ENCODE measurements at places on chromosomes 2 and 18.

- no peak for DNase-seq
Observed at GRCh38 chr2:106566050-106566449, 78.9 kb downstream of the CD8B2 start.

- no peak for DNase-seq
Observed at GRCh38 chr2:210654091-210654490, 97.7 kb downstream of the CPS1 start.

DNA sequence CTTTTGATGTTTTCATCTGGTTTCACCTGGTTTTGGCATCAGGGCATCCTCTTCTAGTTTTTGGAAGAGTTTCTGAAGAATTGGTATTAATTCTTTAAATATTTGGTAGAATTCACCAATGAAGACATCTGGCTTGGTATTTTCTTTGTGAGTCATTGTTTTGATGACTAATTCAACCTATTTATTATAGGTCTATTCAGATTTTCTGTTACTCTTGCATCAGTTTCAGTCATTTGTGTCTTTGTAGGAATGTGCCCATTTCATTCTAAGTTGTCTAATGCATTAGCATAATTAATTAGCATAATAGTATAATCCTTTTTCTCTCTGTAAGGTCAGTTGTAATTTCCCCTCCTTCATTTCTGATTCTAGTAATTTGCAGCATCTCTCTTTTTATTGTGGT, 8.0 kb downstream of the GNLY start:
- no peak for DNase-seq

DNA sequence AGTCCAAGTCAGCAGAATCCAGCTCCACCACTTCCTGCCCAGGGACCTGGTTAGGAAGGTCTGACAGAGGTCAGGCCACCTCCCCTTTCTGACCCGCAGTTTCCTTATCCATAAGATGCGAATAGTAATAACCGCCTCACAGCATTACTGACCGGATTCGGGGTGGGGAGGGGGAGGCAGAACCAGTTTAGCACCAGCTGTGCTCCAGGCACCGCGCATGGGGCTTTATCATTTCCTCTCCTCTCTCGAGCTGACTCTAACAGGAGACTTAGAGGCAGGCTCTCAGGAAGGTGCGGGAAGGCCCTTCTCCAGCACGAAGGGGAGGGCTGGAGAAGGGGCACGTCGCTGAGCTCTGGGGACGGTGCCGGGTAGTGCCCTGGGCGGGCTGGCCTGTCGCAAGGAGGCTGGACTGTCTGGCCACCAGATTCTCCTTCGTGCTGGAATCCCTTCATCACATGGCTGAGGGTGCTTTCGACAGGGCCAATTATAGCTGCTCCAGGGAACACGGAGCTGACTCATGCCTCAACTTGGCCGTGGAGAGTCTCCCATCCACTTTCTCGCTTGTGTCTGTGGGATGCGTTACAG, 5.7 kb downstream of the EHD3 start:
- no peak for DNase-seq

GRCh38 chr2:7097353-7097895, 180.2 kb downstream of the RNF144A start:
- peak; percentile 11 for DNase-seq

DNA sequence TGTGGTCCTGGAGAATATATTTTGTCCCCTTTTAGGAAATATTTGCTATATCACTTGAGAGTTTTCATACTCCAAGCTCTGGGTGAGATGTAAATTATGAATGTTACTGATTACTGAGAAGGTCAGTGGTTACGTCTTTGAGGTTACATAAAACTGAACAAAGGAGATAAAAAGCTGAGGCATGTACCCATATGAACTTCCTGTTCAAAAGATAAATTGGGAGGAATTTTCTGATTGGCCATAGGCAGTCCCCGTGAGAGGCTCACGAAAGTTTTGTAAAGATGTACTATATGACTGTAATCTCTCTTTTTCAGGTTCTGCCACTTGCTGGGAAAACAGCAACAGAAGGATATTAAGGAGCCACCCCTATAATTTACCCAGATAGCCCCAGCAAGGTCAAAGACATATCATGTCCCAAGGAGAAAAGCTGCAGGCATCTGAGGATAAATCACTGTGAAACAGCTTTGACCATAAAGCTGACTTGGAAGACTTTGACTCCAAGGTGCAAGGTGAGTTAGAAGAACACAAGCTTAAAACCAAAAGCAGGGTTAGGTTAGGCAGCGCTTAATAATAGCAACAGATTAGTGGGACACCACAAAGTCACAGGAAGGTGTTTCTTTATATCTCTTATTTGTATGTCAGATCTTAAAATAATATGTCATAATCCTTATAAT, 90.4 kb downstream of the OSBPL6 start:
- DNase-seq: no peak

- DNase-seq: no peak
Observed at GRCh38 chr2:211766689-211767088, 771.9 kb downstream of the ERBB4 start.

DNA sequence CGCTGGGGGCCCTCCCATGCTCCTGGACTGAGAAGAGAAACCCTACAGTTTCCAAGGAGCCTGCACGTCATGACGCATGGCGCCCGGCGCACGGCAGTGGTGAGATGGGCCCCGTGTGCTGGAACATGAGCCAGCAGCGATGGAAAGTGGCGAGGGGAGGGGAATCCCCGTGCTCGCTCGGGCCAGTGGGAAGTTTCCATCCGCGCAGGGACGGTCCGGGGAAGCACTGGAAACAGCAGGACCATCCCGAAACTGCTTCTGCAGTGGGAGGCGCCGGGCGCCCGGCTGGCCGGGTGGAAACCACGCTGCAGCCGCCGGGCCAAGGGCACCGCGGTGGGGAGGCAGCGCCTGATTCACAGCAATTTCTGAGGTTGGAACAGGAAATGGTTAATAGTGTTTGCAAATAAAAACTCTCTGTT, 4.9 kb upstream of the PDCD1 start:
- DNase-seq: no peak

DNA sequence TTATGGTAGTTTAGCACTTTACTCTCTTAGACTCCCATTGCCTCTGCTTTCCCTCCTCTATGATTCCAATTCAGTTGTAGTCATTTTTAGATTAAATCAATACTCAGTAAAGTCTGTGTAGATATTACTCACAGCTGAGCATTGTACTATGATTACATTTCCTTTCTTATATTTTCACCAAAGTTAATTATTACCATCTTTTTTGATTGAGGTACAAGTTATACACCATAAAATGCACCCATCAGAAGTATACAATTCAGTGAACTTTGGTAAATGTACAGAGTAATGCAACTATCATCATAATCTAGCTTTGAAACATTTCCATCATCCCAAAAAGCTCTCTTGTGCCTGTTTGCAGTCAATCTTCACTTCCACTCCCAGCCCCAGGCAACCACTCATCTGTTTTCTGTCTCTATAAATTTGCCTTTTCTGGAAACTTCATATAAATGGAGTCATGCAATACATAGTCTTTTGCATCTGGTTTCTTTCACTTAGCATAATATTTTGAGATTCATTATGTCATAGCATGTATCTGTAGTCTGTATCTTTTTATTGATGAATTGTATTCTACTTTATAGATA, 30.2 kb upstream of the ETAA1 start:
- no peak for DNase-seq
